ENCODE measurements at places on chromosomes 3 and 15.

DNA sequence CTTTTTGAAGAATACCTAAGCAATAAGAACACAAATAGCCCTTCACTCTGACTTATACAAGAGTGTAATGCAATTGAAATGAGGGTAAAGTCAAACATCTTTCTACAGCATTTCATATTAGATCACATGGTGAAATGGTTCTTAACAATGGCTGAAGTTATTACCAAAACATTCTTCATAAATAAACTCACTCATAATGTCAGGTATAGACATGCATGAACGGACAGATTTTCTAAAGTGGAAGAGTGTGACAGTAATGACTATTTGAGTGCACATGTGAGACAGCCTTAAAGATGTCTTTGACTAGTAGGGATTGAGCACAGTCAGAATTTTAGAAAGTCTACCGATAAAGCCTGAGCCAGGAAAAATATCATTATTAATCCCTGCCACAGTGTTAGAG lies 471.0 kb downstream of the ZPLD1 start:
- no peak overlapping the region for H3K27ac ChIP-seq
- H3K27me3 ChIP-seq = no peaks in the 10 kb centered on the region
- no peak overlapping the region for H3K4me3 ChIP-seq
- no peak for DNase-seq
- no peaks in the 10 kb centered on the region for H3K4me1 ChIP-seq

- DNase-seq = peak; percentile 30
- H3K36me3 ChIP-seq = no peaks in the 10 kb centered on the region
- peak overlapping the region; percentile 83 for H3K4me3 ChIP-seq
- peak overlapping the region; percentile 99 for H3K27ac ChIP-seq
- H3K4me1 ChIP-seq = no peaks in the 10 kb centered on the region
Observed at GRCh38 chr3:111069974-111070771, 1.4 kb upstream of the NECTIN3 start.

- no peak overlapping the region for H3K4me3 ChIP-seq
- DNase-seq = no peak
- H3K4me1 ChIP-seq = peaks cover 18% of the 10 kb centered on the region
Observed at GRCh38 chr3:184752361-184752760, 40.5 kb upstream of the MAGEF1 start.

DNA sequence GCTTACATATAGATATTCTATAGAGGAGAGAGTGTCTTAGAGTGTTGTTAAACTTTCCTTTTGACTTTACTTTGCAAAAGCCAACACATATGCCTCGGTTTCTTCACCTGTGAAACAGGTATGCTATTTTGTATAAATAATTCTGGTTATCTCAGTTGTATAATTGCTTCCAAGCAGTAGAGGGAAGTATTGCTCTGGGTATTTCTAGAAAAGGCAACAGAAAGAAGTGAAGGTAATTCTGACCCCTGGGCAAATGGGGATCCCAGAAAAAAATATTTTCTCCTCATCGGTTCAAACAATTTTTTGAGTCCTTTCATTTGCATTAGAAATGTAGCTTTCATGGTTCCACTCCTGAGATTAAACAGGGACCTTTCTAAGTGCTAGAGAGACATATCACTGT lies 216.5 kb upstream of the SEMA6D start:
- DNase-seq = no peak
- no peak overlapping the region for H3K27ac ChIP-seq
- H3K27me3 ChIP-seq = no peaks in the 10 kb centered on the region
- H3K4me3 ChIP-seq = no peak overlapping the region
- no peaks in the 10 kb centered on the region for H3K36me3 ChIP-seq
- H3K4me1 ChIP-seq = no peaks in the 10 kb centered on the region

DNA sequence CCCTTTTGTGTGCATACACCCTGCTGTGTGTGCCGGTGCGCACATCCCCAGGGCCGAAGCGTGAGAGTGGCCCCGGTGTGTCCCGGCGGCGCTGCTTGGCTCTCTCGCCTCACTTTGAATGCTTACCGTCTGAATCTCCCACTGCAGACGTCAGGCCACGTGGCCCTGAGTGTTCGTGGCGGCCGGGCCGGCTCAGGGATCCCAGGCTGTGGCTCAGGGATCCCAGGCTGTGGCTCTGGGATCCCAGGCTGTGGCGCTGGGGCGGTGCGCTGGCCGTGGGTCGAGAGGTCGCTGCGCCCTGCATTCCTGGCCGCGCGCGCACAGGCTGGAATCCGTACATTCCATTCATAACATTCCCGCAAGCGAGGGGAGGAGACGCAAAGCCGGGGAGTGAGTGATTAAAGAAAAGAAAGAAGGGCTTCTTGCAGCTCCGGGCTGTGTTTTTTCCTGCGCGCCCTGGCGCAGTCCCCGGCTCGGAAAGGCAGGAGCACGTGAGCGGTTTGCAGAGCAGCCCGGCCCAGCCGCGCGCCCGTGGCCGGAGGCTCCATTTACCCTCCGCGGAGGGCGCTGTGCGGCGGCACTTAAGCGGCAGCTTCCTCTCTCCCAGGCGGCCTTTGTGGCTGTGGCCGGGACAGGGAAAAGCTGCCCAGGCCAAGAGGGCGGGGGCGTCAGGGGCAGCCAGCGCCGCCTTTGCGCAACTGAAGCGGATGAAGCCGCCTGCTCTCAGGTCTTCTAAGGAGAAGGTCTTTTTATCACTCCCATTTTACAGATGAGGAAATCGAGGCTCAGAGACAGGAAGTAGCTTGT lies 87.0 kb upstream of the ALDH1L1 start:
- H3K27me3 ChIP-seq = no peaks in the 10 kb centered on the region
- peaks cover 16% of the 10 kb centered on the region for H3K4me1 ChIP-seq
- DNase-seq = peak; percentile 91
- H3K27ac ChIP-seq = peak overlapping the region; percentile 89
- no peaks in the 10 kb centered on the region for H3K36me3 ChIP-seq
- H3K4me3 ChIP-seq = peak overlapping the region; percentile 10

DNA sequence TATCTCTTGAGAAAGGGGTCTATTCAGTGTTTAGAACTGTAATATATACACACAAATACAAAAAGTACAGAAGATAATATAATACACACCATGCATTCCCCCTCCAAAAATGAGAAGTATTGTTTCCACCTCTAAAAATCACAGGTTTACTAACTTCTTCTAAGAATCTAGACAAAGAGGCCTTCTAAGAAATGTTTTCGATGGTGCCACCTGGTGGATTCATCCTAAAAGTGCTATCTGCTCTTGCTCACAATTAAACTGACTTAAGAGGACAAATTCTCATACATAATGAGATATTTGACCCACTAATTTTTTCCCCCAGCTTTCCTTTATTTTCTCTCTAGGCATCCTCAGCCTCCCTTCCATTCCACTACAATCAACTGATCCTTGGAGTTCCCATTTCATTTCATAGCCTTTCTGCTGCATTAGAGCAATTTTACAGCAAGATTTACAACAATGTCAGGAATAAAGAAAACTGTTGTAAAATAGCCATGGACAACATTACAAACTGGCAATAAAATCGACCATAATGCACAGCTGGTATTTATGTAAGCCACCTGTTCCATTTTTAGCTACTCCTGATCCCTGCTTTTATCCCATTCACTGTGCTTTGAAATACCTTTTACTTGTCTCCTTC lies 124.6 kb downstream of the ARRDC4 start:
- no peak overlapping the region for H3K4me3 ChIP-seq
- DNase-seq = peak; percentile 69
- H3K27me3 ChIP-seq = no peaks in the 10 kb centered on the region
- no peak overlapping the region for H3K27ac ChIP-seq
- no peaks in the 10 kb centered on the region for H3K4me1 ChIP-seq
- no peaks in the 10 kb centered on the region for H3K36me3 ChIP-seq
